ENCODE measurements at places on chromosomes 5 and 9.

- DNase-seq = no peak
Measured at GRCh38 chr5:156532921-156533320, 206.0 kb downstream of the SGCD start.

DNA sequence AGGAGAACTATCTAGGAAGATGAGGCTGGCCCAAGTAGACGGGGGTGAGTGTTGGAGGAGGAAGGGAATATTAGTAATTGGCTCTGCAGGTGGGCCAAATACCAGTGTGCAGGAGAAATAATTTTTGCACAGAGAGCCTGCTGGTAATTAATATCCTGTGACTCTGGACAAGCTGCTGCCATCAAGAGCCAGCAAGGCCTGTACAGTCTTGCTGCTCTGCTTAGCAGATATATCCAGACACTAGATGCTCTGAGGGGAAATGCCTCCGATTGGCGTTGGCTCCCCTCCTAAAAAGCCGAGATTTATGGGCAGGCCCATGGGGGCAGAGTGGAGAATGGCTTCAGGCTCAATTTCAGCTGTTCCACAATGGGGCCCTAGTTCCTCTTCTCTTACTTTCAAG lies 29.6 kb upstream of the ASTN2 start:
- DNase-seq = no peak

- DNase-seq = no peak
Measured at GRCh38 chr5:87390576-87391199, 22.0 kb downstream of the CCNH start.

GRCh38 chr5:170312666-170313065 lies 15.1 kb upstream of the LCP2 start:
- no peak for DNase-seq

DNA sequence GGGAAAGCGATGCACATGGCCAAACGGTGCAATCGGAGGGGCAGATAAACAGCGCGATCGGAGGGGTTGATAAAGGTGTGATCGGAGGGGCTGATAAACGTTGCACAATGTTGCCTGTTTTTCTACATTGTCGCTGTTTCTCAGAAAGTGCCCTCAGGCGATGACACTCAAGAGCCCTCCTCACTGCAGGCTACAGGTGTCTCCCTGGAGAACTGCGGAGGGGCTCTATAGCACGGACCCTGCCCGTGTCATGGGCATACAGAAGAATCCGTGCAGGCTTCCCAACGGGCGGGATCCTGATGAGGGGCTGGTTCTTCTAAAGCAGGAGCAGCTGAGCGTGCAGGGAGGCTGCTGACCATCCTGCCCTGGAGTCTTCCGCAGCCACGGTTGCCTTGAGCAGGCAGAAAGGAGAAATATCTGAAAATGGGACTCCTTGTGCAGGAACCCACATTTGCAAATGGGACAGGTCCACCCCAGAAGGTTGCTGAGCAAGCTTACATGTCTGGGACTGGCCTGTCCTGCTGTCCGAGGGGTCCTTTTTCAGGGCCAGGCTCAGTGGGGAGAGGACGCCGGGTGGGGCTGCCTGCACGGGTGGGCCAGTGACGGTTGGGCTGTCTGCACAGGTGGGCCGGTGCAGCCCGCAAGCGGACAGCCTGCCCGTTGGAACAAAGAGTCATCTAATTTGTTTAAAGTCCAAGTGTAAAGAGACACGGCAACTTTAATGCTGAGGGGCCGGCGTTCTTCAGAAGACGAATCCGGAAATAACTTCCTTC lies 25.1 kb upstream of the LPCAT1 start:
- no peak for DNase-seq

DNA sequence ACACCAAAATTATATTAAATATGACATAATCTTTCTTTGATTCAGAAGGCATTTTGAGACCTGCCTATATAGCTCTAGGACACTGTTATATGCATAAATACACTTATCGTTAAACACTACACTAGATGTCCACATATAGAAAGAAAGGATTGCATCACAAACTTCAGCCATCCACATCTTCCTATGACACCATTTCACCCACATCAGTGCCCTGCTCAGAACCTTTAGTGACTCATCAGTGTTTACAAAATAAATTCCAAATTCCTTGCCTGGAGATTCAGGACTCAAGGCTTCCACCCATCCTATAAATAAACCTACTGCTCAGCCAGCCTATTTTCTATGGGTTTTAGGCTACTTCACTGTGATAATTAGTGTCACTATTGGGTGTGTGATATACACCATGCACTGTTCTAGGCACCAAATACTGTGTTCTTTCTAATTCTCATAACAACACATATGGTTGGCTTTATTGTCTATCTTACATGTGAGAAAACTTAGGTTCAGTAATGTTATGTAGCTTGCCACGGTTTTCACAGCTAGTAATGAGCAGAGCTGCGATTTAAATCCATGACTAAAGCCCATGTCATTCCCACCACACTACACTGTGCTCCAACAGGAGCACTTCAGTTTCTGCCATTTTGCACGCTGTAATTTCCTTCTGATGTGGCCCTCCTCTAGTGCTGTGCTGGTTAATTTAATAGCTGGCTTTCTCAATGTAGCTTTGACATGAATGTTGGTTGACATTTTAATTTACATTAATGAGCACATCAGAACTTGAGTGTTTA lies 103.3 kb downstream of the SREK1 start:
- DNase-seq = no peak

GRCh38 chr5:151720215-151720614 lies 33.5 kb upstream of the SPARC start:
- DNase-seq = no peak

DNA sequence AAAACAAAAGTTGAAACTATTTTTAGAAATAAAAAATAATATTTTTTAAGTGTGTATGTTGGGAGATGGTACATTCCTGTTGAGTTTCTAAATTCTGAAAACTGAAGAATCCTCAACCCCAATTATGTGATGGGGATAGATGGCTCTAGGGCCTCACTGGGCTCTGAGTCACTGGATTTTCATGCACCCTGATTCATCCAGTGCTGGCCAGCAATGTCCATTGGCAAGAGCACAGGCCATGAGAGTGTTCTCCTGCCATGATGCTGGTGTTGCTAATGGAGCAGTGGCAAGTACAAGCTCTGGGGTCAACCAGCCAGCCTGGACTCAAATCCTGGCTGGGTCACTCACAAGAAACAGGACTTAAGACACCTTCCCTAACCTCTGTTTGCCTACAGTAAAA lies 23.3 kb downstream of the SMIM23 start:
- DNase-seq = no peak

DNA sequence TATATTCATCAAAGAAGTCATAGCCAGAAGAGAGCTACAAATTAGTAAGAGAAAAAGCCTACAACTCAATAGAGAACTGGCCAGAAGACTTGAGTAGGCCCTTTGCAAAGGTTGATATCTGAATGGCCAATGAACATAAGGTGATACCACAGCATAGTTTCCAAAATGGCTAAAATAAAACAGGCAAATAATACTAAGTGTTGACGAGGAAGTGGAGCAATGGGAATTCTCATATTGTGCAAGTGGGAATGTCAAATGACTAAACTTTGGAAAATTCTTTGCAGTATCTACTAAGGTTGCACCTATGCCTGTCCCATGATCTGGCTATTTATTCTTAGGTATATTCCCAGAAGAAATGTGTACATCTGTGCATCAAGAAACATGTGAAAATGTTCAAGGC lies 48.3 kb downstream of the BOD1 start:
- DNase-seq = no peak

GRCh38 chr9:120438836-120439546 lies 141.0 kb downstream of the CDK5RAP2 start:
- no peak for DNase-seq

DNA sequence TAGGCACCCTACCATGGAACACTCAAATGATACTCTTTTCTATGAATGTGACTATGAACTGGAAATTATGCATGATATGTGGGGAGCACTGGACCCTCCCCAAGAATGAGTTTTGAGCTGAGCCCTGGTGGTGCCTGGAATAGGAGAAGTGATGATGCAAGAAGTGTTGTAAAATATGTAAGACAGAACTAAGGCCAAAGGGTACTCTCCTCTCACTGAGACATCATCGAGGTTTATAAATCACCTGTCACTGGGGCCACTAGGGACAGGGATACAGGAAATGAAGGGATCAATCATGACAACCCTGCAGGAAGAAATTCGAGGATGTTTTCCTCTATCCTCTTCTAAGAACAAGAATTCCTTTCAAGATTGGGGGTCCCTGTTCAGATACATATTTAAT lies 45.4 kb downstream of the PCSK1 start:
- no peak for DNase-seq

DNA sequence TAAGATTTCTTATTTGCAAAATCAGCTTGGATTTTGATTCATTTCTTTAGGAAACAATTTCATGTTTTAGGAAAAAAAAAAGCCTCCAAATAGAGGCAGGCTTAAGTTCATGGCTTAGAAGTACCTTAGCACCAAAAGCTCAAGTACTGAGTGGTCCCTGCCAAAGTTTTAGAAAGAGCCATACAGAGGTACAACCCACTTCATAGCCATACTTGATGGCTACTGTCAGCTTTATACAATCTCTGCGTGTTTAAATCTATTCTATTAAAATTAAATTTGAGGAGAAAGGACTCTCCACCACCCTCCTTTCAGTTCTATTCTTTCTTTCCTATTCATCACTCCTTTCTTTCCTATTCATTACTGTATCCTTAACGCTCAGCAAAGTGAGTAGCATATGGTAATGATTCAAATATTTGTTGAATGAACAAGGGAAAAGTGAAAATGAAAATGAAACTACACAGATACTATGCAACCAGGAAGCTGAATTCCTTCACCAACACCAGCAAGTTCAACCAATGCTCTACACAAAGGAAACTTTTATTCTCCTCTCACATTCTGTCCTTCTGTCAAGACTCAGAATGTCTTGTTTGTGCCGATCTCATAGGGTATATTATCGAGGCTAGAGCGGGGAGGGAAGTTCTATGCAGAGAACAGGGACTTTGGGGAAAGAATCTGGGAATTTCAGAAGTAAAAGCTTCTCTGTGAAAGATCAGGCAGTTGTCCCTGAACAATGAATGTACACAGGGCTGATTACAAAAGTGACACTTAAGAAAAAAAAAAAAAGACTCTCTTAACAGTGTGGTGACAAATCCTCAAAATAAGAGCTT lies 138.6 kb upstream of the SPEF2 start:
- no peak for DNase-seq

- no peak for DNase-seq
Measured at GRCh38 chr5:39178861-39179260, 40.5 kb downstream of the FYB1 start.

DNA sequence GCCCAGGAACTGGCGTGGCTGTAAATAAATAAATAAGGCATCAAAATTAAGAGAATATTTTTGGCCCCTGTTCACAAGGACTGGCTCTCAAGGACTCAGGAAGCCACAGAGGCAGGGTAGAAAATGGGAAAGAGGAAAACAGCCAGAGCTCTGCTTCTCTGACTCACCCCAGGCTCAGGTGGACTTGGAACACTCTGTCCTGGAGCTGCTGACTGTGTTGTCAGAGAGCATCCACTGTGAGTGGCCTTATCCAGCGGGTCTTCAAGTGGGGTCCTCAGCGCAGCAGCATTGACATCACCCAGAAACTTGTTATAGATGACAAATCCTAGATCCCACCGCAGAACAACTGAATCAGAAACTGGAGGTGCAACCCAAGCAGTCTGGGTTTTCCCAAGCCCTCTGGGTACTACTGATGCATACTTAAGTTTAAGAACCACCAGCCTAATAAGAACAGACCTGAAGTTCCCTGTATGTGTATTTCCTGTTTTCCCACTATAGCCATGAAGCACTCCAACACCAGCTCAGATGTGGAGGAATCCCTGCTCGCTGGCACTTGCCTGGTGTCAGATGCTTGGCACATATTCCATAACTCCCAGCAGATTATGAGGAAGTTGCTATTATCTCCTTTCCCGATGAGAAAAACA lies 20.5 kb downstream of the ADRA1B start:
- DNase-seq = no peak

DNA sequence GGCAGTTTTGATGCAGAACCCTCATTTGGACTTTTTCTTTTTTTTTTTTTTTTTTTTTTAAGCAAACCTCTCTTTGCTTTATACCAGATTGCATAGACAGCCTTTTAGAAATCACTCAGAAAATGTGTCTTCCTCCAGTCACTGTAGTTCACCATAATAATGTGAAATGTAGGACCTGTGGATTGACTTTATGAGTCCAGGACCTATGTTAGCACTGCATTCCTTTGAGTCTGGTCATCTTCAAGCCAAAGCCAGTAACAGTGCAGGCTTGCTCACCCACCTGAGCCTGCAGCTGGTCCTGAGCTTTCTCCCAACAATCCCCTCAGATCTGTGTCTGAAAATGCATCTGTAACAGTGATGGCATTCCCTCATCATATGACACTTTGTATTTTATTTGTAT lies 110.7 kb upstream of the NFIL3 start:
- no peak for DNase-seq

- no peak for DNase-seq
Measured at GRCh38 chr9:2655411-2655901, 33.9 kb downstream of the VLDLR start.

- DNase-seq = no peak
Measured at GRCh38 chr9:123957731-123958130, 27.8 kb upstream of the DENND1A start.

DNA sequence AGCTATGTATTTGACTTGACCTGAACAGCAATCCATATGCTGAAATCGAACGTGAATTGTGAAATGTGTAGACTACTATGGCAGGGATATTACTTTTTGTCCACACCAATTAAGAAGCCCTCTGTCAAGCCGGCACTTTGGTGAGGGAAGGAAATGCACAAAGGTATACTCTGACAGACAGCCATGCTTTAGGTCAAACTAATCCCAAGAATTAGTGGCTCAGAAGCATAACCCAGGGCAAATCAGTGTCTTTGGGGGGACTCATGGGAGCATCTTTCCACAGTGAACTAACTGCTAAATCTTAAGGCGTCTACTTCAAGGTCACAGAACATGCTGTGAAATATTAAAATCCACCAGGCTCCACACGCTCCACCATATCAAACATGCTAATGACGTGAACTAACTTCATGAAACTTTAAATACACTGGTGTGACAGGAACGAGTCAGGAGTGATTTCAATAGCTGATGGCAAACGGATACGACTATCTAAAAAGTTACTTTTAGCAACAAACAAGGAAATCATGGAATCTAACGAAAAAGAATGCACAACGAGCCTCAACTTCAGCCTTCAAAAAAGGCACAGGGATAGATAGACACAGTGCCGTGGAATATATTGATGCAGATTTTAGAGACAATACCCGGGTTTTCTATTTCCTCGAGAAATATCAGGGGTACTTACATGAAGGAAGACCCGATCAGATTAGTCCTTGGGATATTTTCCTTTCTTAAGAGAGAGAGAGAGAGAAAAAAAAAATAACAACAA lies 527 bp downstream of the MEF2C start:
- DNase-seq = no peak

DNA sequence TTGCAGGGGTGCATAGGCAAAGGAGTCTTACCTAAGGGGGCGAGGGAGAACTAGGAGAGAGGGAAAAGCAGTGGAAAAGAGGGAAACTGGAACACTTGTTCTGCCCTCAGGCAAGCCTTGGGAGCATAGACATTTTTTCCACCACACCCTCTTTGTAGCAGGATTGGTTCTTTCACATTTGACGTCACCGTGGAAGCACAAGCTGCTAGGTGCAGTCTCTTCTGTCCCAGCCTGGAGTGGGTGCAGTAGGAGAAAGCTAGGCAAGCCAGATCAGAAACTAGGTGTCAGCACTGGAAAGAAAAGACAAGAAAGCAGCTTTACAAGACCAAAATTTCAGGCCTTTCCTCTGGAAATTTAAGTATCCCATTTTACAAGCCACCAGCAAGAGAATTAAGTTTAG lies 440.4 kb downstream of the EFNA5 start:
- DNase-seq = no peak

GRCh38 chr5:106113922-106114321 lies 1556.8 kb downstream of the EFNA5 start:
- DNase-seq = no peak

Data from GM12891 (cell line).